ENCODE measurements at places on chromosomes 1 and 21.

DNA sequence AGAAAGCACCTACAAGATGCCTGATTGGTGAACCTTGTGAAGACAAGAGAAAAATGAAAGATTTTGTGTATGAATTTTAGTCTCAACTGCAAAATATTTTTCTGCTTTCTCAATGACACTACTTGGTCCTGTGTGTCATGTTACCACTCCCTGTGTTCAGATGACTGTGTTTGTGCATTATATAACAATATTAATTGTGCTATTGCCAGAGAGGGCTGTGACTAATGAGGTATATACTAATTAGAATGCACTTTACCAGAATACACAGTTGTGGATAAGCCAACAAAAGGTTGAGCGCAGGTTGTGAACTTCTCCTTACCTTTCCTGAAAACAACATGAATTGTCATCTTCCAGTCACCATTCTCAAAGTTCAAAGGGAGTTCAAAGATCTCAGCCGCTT is 17.3 kb upstream of the FMO2 start:
- no peak for DNase-seq

DNA sequence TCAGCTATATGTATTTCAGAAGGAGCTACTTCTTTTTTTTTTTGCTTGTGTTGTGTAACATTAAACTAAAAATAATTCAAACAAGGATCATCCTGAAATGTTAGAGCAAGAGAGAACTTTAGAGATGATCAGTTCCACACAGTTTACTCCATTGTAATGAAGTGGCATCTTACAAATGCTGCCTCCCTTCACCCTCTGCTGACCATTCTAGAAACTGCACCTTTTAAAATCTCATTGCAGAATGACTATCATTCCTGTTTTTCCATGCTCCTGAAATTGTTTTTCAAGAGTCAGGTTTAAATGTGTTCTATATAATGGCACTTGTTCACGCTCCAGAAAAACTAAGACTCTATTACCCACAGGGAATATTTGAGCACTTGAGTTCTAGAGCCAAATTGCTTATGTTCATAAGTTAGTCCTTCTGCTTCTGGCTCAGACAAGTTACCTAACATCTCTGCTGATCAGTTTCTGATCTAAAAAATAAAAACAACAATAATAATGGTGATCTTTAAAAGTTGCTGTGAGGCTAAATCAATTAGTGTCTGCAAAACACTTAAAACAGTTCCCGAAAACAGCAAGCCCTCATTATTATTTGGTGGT is 21.5 kb upstream of the SLC44A5 start:
- no peak for DNase-seq

DNA sequence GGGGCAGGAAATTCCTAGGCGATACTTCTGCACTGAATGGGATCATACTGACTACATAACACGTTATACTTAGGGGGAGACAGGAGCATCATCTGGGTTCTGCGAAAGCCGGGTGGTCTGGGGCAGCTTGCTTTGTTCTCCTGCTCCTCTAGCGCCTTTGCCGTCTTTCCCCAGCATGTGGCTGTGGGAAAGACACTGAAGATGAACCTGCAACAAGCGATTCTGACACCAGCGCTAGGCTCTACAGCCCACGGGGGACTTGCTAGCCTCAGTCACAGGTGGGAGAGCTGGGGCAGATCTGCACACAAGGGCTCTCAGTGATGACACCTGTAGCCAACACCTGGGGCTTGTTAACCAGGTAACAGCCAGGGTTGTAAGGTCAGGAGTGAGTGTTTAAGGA is 51.8 kb downstream of the CD46 start:
- DNase-seq: no peak

GRCh38 chr1:155327981-155328380 is 7.3 kb downstream of the RUSC1 start:
- no peak for DNase-seq

DNA sequence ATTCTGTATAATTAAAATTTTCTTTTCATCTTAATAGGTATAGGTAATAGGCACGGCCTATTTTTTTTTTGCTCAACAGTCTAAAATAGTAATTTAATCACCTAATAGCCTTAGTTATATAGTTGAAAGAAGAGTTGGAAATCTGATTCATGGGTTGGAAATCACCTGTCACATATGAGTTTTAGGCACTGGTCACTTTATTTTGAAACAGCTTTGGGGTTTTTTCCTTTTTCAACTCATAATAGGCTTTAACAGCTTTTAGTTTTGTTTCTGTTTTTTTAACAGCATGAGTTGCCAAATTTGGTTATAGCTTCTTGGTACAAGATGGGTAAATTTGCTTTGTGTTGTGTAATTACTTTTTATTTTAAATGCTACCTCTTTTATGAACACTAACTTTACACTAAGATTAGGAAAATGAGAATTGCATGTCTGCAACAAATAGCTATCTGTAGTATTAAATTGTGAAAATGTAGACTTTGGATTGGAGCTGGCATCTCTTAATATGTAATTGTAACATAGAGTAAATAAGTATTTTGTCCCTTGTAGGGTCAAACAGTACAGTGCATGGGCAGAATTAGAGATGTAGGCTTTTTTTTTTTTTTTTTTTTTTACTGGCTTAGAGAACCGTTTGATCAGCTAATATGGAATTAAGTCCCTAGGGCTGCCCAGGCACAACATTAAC is 109.8 kb downstream of the OSBPL9 start:
- DNase-seq: no peak

DNA sequence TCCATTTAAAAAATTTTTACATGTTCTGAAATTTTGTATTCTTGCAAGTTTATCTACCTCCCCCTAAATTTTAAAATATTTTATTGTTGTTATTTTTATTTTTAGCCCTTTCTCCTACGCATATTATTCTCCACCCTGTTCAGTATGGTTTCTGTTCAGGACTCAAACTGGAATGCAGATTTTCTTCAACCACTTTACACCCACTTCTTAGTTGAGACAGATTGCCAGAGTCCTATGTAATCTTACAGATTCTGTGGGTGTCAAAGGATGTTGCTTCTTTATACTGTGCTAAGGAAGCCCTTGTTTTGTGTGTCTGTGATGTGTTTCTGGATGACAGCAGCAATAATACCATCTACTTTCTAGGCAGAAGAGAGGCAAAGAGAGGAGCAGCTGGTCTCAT is 20.7 kb upstream of the PPP1R8 start:
- no peak for DNase-seq

GRCh38 chr1:89381618-89382017 is 17.8 kb downstream of the GBP6 start:
- no peak for DNase-seq

- no peak for DNase-seq
These were observed 7.4 kb downstream of the IRF2BP2 start for GRCh38 chr1:234602334-234603220.

GRCh38 chr1:77413541-77414335 is 131.9 kb downstream of the AK5 start:
- no peak for DNase-seq

DNA sequence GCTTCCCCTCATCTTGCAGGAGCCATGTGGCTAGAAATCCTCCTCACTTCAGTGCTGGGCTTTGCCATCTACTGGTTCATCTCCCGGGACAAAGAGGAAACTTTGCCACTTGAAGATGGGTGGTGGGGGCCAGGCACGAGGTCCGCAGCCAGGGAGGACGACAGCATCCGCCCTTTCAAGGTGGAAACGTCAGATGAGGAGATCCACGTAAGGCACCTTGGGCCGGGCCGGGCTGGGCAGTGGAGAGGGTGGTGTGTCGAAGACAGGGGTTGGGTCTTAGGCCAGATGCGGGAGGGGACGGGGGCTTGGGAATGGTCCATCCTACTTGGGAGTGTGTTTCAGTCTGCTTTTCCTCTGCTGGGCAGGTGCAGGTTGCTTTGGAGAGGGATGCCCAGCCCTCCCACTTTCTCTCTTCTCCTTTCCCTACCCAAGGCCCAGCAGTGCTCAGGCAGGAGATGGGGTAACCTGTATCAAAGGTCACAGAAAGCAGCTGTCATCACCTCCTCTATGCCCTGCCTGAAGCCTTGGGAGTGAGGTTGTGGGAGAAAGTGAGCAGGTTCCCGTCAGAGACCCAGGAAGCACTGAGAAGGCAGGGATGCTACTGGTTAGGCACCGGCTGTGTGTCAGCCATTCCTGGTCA is 18.9 kb downstream of the EPHX1 start:
- DNase-seq: no peak
